ENCODE measurements at places on chromosomes 3 and 15.
A peak's percentile ranks its signal among the peaks of the same experiment; 100 is the strongest.

- DNase-seq: no peak
These were observed 118.2 kb upstream of the RAP2B start for GRCh38 chr3:153043729-153044328.

GRCh38 chr15:67062369-67062985, 2.9 kb upstream of the SMAD3 start:
- DNase-seq: no peak

DNA sequence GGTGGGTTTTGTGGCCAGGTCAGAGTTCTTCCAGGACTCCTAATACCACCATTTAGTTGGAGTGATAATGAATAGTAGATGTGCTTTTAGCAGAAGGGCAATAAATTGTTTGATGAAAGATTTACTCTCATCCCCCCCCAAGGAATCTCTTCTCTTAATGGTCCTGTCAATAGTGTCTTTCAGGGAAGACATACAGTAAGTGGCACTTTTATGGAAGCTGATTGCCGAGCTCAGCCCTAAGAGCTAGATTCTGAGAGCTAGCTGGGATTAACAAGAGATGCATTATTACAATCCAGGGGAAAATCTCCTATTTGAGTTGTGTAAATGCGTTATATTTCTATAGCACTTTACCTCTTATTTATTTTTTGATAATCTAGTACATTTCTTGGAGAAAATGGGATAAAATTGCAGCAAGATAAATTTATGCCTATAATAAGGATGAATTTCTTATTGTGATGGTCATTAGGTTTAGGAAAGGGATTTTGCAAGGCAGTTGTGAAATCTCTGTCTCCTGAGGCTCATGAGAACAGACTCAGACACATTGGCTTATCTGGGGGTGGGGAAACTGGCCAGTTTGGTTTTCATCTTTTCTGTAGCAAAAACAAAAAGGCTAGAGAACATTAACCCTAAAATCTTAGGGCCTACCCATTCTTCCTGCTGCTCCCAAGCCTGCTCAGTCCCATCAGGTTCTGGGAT, 41.6 kb upstream of the CLSTN2 start:
- no peak for DNase-seq

DNA sequence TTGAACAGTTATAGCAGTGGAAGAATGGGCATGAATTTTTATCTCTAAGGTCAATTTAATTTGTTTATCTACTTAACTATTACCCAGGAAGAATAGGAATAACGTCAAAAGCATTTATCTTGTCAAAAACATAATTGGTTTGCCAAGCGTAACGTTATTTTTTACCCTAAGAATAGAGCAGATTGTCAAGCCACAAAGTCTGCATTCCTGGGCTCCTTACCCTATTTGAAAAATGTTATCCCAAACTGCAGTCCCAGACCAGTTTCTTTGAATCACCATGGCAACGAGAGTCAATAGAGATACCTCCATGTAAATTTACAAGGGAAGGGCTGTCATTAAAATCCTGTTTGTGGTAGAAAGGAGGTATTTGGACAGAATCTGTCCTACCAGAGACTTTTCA, 61.1 kb downstream of the CPNE4 start:
- DNase-seq: no peak

GRCh38 chr3:136512381-136512780, 239.8 kb downstream of the STAG1 start:
- DNase-seq: no peak

GRCh38 chr15:98326804-98327203, 321.5 kb upstream of the IGF1R start:
- DNase-seq: no peak

DNA sequence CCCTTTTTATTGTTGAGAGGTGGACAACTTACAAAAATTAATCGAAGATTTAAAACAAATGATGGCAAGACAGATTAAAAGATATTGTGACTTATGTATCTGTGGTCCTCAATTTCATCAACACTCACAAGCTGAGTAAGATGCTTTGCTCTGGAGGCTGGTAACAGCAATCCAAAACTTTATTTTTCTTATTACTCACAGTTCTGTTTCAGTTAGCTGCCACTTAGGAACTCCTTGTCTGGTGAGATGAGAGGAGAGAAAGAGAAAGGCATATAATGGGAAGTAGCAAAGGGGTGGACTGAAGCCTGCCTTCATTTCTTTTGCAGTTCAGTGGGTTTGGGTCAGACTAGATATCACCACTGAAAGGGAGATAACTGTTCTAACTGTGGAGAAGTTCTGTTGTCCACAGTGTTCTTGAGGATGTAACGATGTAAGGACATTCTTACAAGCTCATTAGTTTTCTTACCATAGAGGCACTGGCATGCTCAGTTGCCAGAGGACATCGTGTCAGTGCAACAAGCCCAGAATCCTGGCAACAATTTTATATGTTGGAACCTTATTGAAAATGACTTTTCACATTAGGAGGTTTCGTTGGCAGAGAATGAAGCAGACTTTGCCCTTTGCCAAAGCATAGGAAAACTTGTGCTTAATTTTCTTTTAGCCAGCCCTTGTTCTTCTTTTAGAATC, 93.6 kb downstream of the PLCL2 start:
- no peak for DNase-seq

DNA sequence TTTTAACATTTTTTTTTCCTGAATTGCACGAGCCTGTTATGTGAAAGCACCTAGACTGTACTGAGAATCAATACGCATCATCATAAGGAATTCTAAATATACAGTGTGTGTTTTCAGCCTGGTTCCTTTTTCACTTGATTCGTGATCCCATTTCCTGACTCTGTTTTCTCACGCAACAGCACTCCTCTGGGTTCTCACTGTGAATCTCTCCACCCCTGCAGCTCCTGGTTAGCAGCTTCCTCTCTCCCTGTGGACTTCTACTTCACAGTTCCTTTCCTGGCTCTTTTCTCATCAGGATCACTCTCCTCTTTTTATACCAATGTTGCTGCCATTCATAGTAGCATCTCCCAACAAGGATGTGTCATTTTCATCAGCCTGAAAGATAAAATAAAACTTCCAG, 297.2 kb downstream of the CADM2 start:
- no peak for DNase-seq

GRCh38 chr3:81363816-81364215, 397.6 kb downstream of the GBE1 start:
- DNase-seq: no peak

DNA sequence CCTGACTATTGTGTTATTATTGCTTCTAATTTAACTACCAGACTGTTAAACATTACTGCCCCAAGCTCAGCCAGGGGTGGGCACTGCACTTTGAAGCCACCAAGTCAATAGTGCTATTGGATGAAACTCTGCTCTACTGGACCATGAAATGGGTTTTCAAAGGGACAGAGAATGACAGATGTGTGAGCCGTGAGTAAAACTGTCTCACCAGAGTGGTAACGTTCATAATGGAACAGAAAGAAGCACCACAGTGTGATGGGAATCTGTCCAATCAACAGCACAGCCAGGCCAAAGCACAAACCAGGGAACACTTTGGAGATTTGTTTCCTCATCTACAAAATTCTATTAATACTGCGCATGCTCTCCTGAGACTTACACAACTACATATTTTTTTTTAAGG, 171.8 kb upstream of the LPP start:
- no peak for DNase-seq

- DNase-seq: no peak
These were observed 192.3 kb downstream of the PLCL2 start for GRCh38 chr3:17076940-17077605.

DNA sequence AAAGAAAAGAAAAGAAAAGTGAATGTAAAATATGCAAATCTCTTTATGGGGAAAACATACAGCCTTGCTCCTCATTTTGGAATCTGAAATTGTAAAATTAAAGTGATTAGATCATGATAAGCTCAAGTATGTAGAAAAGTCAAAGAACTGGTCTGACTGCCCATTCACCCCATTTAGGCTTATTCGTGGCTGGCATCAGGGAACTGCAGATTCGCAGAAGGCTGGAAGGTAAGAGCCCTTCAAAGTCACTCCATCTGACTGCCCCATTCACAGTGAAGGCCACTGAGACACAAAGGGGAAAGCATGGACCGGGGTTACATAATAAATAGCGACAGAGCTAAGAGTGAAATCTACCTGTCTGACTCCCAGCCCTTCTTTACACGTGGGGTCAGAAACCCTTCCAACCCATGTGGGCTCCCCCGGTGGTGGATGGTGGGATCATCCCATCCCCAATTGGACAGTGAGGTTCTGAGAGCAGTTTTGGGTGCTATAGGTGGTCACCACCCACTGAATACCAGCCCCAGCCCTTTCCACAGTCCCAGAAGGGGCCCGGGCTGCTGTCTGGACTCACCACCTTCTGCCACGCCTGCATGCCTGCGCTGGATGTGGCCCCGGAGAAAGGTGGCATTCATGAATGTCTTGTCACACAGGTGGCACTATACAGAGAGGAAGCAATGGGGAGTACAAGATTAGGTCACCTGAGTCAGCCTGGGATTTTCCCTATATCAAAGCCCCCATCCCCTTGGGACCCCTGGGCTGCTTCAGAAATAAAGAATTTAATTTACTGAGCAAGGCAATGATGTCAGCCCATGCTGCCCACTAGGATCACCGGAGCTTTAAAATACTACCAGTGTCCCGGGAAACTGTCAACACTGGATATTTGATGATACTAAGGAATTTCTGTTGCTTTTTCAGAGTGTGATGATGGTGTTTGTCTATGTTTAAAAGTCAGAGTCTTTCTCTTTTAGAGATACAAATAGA, 17.9 kb downstream of the DZIP1L start:
- no peak for DNase-seq

DNA sequence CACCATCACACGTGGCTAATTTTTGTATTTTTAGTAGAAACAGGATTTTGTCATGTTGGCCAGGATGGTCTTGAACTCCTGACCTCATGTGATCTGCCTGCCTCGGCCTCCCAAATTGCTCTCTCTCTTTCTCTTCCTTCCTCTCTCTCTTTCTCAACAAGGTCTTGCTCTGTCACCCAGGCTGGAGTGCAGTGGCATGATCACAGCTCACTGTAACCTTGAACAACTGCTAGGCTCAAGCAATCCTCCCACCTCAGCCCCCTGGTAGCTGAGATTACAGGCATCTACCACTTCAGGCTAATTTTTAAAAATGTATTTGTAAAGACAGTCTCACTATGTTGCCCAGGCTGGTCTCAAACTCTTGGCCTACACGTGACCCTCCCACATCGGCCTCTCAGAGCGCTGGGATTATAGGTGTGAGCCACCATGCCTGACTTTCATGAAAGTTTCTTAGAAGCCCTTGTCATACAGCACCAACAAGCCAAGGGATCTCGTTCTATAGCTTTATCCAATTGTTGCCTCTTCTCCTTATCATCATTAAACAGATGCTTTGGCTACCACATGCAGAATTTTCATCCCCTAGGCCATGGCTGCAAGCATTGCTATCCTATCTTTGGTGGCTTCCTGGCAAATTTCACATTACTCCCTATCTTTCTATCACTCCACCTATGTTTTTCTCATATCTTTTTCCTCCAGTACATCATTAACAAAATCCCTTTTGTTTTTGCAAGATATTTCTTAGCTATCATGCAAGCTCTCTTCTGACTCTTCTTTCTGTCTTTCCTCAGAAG, 5.7 kb downstream of the CCDC32 start:
- no peak for DNase-seq

DNA sequence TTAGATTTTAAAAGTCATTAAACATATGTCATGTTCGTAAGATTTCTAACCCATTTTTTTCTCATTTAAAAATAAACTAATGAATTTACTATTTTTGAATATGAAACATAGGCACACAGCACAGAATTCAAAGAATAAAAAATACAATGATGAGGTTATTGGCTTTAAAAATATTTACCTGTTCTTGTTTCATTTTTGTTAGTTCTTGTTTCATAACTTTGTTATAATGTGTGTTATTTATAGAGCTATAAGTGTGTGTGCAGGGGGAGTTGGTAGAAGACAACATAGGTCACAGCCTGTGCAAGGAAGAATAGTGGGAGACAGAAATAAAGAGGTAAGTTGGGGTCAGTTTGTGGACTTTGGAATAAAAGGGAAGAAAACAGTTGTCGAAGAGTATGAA, 30.8 kb upstream of the NRROS start:
- no peak for DNase-seq

DNA sequence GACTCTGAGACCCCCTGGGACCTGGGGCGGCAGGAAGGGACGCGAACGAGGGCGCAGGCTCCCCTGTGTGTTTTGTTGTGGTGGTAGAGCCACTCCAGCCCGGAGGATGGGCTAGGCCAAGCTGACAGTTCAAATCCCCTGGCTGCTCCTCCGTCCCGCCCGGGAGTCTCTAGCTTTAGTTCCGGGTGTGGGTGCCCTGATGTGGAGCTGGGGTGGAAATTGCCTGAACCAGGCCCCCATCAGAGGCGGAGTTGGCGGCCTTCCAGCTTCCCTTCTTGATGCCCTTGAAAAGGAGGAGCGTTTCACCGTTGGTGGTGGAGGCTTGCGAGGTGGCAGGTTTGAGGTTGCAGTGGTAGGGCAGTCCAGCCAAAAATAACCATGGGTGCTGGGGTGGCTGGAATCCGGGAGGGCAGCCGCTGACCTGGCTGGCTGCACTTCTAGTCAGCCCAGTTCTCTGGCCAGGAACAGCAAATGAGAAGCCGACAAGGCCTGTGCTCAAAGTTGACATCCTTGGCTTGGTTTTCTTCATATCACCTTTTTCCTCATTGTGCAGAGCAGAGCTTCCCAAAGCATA, 817 bp downstream of the CLK3 start:
- DNase-seq: peak; percentile 52

- peak; percentile 88 for DNase-seq
These were observed 683 bp upstream of the UNC45A start for GRCh38 chr15:90934256-90934948.

- DNase-seq: no peak
These were observed 3.0 kb upstream of the ZNF280D start for GRCh38 chr15:56736308-56736707.

Measured in stimulated activated CD4-positive, alpha-beta T cell treated with anti-CD3 and anti-CD28 coated beads, Interleukin-2, amount 100 ng/mL, for 48 hours (primary cell).